ENCODE measurements at places on chromosomes 7 and 10. TPM values are rescaled to one million over a fixed set of nuclear protein-coding genes. Genes with fewer than 3 reads are reported as not detected.

DNA sequence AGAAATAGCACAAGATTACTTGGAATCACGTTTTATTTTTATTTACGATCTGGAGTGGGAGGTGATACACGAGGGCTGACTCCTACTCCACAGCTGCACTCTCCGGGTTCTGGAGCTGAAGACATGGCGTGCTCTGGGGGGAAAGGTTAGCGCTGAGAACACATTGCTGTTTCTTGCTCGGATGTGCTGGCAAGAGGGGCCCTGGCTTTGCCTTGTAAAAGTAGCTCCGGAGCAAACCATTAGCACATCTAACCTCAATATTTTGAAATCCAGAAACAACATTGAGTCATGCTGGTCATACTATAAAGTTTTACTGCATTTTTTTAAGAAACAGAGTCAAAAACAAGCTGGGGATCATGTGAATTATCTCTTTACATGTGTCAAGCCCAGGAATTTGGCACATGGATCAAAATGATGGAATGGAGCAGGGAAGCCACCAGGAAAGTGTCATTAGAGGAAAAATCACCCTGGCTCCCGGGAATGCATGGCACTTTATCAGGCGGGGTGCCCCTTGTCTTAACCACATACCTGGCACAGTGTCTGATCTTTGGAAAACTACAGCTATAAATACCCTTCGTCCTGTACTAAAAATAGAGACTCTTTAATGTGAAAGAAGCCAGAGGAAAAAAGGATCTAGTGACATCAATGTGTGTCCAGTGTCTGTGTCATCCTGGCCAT is 31.6 kb upstream of the LYZL1 start:
- no peak for DNase-seq

DNA sequence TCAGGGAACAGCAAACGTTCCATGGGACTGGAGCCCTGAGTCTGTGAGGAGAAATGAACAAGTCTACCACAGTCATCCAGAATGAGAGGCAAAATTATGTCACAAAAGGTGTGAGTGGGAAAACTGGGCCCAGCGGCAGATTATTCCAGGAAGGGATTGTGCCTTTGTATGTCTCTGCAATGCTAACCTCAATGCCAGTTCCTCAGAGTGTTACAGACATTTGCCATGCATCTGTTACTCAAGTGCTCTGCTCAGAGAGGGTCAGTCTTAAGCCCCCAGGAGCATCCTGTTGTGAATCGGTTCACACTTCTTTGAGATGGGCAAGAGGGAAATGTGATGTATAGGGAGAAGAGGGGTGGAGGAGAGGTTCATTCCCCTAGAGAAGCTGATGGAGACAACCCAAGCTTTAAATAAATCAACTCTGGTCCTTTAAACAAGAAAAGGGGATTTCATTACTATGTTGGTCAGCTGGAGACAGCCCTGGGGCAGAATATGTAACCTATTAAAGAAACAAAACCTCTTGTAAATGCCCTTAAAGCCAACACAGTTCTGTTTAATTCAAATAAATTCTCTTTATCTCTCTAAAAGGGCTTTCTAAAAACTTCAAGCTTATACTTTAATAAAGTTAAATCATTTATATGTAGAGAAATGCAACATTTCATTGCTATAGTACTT is 85.9 kb upstream of the GRB10 start:
- DNase-seq = no peak

DNA sequence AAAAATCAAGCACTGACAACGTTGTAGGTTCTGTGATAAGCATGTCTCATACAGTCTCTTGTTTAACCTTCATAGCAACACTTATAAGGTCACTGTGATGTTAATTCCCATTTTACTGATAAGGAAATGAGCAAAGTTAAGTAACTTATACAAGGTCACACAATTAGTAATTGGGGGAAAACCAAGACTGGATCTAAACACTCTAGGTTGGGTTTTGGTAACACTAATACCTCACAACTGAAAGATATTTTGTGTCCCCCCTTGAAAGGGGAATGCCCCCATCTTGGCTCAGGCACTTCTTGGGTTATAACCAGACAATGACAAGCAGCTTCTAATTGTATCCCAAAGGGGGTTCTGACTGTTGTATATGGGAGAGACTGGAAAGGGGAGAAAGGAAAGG is 36.0 kb upstream of the ABCB4 start:
- no peak for DNase-seq

GRCh38 chr7:68474661-68475216 is 1123.5 kb upstream of the AUTS2 start:
- no peak for DNase-seq

DNA sequence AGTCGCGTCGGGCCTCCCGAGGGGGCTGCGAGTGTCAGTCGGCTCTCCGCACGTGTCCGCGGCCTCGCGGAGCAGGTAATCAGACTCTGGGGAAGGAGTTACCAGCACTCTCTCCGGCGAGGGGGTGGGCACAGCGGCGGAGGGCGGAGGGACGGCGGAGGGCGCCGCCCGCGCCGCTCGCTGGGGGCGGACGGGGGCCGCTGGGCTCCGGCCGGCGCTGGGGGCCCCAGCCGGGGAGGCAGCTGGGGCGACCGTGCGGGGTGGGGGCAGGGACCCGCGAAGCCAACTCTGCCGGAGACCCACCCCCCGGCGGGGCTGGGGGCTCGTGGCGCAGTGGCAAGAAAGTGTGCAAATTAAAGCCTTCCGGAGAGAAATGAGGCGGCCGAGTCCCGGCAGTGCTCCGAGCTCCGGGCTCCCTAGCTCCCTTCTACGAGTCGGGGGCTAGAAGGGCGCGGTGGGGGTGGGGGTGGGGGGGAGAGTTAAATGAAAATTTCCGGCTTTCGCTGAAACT is at the start of gene CDK6:
Gene CDK6 (minus strand): TSS at position 85 of the 511 bp plus-strand sequence. CDS start 3,250 bp downstream, outside the sequence.
- peak; percentile 71 for DNase-seq

DNA sequence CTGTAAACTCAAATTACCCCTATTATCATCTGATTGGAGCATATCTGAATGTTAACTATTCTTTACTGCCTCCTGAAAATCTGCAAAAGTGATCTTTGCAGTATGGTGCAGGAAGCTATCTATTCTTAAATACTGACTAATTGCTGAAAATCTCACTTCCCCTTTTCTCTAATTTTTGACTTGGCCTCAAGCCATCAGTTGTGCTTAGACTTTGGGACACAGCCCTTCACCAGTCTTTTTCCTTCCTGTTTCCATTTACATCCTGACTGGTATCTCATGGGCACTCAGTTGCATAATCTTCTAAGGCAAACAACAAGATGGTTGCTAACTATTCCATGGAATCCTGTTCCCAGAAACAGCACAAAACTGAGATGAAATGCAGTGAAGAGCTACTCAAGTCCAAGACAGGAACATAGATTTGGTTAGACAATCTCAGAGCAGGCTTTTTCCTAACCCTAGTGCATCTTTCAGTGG is 228.5 kb downstream of the SORCS1 start:
- no peak for DNase-seq

DNA sequence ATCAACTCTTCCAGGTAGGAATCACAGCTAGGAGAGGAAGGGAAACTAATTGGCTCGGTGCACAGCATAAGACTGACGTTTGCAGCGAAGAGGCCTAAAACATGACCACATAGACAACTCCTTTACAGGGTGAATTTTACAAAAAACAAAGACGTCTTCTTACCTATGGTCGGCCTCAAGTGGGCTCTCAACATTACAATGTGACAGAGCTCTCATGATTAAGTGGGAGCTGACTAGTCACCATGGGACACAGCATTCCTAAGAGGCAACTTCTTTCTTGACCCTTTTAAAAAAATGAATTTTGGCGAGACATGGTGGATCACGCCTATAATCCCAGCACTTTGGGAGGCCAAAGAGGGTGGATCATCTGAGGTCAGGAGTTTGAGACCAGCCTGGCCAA is 4.6 kb downstream of the PDIA4 start:
- no peak for DNase-seq

DNA sequence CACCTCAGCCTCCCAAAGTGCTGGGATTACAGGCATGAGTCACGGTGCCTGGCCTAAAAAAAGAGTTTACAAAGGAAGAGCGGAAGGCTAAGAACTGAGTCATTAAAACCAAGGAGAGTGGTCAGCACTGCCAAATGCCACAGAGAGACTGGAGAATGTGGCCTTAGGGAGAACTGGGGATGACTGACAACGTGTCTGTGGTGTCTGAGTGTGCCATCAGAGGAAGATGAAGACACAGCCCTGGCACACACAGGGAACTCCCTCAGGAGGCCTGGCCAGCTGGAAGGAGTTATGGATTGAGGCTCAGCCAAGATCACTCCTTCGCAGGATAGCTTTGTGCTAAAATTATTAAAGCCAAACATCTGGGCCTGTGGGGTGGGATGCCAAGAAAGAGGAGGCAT is 3.9 kb upstream of the INA start:
- peak; percentile 15 for DNase-seq

DNA sequence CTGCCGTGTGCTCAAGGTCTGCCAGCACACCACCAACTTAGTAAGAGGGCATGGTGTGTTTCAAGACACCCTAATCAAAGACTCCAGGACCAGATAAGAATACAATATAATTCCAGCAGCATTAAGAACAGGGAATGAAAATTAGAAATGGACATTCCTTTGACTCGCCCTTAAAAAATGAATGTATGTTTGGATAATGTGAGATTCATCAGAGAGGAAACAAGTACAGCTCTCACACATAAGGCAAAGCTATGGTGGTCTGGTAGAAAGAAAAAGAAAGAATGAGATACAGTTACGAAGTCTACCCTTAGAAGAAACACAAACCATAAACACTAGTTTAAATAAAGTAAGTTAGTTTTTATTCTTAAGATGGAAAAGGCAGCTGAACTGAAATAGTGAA is 174.8 kb upstream of the ANK3 start:
- DNase-seq = no peak

The CACNA2D1 gene
- 258 TPM for total RNA-seq

All from glutamatergic neuron (in vitro differentiated cells).